ENCODE measurements at places on chromosomes 3 and 15.
A peak's percentile ranks its signal among the peaks of the same experiment; 100 is the strongest.

DNA sequence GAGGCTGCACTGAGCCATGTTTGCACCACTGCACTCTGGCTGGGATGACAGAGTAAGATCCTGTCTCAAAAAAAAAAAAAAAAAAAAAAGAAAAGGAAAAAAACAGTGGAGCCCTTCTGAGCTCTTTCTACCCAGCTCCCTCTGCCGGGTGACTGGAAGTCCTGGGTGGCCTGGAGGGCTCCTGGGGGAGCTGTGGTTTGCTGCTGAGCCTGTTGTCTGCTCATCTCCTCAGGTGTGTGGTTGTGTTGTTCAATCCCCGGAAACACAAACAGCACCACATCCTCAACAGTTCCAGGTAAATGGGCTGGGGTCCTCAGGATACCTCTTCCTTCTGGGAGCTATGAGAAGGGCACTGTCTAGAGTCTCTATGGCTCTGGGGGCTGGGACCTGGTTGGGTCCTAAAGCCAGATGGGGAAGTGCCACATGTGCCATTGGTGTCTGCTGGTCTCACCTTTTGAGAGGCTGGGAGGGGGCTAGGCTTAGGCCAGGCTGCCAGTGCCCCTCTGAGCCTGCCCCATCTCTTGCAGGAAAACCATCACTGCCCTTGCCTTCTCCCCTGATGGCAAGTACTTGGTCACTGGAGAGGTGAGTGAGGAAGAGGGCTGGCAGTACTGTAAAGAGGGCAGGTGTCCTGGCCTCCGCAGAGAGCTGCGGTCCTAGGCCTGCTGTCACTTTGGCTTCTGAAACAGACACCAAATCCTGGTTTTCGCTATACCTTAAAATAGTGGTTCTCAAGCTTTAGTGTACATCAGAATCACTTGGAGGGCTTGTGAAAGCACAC, 17.1 kb upstream of the JMJD7 start:
- peak; percentile 37 for DNase-seq

DNA sequence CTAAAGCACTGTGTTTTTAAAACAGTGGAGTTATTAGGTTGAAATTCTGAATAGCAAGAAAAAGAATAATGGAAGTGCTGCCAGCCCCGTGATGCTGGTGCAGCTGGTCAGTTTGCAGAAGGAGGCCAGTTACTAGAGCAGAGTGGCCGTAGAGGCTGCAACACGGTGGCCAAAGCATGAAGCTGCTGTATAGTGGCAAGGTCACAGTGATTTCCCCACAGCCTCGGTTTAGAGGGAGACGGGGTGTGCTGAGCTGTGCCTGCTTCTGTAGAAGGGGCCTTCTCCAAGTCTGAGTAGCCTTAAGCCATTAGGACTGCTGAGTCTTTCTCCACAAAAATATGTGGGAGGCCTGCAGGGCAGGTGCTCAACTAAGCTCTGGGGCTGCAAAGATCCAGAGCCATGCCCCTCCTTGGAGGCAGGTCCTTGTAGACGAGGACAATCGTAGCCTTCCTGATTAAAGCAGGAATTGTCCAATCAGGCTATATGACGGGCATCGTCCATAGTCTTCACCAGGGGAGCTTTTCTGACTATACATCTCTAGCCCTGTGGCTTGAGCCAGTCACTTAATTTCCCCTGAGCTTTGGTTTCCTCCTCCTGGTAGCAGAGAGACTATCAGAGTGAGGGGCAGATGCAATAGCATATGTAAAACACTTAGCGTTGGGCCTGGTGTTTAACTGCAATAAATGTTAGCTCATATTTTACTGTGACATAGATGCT, 151.6 kb downstream of the PGPEP1L start:
- DNase-seq: no peak

GRCh38 chr15:44261007-44261706, 27.4 kb upstream of the GOLM2 start:
- DNase-seq: no peak

- DNase-seq: no peak
Observed at GRCh38 chr3:39485547-39485946, 18.1 kb downstream of the MOBP start.

GRCh38 chr3:31541089-31541488, 8.4 kb downstream of the STT3B start:
- DNase-seq: peak; percentile 56

DNA sequence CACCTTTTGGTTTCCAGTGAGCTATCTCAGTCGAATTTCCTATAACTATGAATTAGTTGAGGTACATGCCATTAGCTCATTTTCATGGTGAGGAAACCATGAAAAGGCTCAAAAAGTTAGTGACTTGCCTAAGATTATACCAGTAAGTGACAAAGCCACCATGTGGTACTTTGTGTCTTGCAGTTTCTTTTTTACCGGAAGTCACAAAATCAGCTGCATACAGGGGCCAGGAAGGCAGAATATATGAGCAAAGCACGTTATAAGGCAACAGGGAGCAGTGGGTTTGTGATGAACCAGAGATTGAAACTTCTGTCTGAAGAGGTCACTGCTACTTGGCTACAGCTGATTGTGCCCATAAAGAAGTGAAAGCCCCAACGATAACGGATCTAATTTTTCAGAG, 50.3 kb downstream of the CMTM8 start:
- DNase-seq: no peak

GRCh38 chr15:31338879-31339557, 12.4 kb downstream of the KLF13 start:
- DNase-seq: peak; percentile 92

DNA sequence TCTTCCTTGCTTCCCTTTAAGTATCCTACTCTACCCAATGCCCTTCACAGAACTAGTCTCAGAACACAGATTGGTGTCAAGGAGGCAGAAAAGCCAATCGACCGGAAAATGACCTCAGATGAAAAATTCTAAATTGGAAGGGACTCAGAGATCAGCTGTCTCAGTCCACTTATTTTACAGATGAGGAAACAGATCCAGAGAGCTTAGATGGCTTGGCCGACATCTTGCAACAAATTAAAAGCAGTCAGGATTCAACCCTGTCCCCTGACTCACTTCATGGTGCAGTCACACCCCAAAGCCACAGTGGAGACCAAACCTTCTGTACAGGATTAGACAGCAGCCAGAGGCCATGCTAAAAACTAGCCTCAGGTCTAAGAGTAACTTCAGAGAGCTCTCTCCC, 169.3 kb upstream of the BHLHE40 start:
- DNase-seq: peak; percentile 32

DNA sequence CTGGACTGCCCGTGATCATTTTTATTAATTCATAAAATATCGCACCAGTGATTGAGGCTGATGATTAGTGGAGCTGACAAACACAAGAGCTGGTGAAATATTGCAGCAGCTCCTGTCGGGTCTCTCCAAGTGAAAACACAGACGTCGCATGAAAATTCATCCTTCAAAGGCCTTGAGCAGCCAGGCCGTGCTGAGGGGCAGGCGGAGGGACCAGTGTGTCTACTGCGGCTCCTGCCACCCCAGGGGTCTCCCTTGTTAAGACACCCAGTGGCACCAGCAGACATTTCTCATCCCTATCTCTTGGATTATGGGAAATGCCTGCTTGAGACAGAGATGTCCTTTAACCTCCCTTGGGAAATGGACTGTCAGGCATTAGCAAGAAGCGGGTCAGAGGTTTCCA, 289.4 kb upstream of the TLE3 start:
- no peak for DNase-seq
